GM19239 (cell line): ENCODE measurements at places on chromosomes 2 and 18.

- DNase-seq, result no peak
Observed at GRCh38 chr2:60745761-60746160, 10.3 kb upstream of the PAPOLG start.

GRCh38 chr2:118807668-118808428 lies 39.6 kb downstream of the EN1 start:
- no peak for DNase-seq

DNA sequence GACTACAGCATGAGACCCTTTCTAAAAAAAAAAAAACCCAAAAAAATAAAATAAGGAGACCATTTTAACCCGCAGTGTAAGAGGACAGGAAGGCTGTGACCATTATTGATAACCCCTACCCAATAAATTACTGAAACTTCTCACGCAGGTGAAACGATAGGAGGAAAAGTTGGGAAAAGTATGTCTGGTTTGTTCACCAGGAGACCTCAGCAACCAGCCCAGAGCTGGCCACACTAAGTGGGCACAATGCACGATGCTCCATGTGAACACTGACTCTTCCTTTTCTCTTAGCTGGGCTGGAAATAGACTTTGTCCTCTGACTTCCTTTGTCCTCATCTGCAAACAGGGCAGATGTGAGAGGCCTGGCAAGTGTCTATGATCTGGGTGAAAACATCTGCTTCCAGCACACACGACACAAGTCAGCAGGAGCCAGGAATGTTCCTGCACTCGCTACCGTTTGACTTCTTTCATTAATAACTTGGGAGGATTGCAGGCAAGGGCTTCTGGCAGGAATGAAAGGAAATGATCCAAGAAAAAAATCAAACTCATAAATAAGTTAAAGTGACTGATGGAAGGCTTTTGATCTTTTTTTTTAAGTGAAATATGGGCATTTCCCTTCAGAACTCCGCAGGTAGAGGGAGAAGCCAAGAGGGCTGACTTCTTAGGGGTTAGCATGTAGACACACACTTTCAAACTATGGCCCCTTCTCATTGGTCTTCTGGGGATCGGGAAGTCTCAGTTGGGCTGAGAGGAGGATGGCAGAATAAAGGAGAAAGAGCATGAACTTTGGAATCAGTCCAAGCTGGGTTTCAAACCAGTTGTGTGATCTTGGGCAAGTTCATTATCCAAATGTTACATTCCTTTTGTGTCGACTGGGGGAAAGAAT lies 137.4 kb upstream of the MYCN start:
- DNase-seq, result no peak

- DNase-seq, result no peak
Observed at GRCh38 chr2:182545420-182546167, 118.8 kb upstream of the PDE1A start.

- DNase-seq, result no peak
Observed at GRCh38 chr2:238361877-238362276, 41.6 kb downstream of the TRAF3IP1 start.

DNA sequence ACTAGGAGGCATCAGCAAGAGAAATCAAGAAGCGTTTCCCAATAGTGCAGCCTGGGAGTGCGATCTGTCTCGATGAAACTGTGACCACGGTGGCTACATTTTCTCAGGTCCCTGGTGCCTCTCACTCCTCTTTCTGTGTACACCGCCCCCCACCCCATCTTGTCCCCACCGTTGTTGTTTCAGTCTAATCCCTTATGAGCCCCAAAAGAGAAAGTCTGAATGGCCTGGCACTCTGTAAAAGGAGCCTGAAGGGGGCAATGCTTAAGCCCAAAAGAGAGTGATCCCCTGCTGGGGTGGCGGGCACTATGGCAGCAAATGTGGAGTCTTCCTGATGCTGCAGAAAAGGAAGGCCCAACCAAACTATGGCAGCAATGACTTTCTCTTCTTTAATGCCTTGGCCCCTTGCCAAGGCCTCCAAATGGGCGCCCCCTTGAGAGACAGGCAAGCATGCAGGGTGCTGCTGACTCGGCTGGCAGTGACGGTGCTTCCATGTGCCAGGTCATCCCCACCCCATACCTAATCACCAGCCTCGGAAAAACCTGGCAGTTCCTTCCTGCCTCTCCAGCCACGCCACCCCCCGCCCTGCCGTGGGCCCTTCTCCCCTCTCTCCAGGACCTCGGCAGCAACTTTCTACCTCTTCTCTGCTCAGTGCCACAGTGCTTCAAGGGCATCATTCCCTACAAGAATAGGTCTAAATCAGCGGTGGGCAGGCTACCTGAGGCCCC lies 123.0 kb downstream of the CYP26B1 start:
- no peak for DNase-seq

GRCh38 chr2:52473526-52473925 lies 1294.1 kb upstream of the CHAC2 start:
- DNase-seq, result no peak
